ENCODE measurements at places on chromosomes 16 and 17.

- DNase-seq = no peak
Observed at GRCh38 chr17:4038076-4038475, 73.8 kb upstream of the ATP2A3 start.

- DNase-seq = no peak
Observed at GRCh38 chr17:33154869-33155455, 138.1 kb downstream of the ASIC2 start.

DNA sequence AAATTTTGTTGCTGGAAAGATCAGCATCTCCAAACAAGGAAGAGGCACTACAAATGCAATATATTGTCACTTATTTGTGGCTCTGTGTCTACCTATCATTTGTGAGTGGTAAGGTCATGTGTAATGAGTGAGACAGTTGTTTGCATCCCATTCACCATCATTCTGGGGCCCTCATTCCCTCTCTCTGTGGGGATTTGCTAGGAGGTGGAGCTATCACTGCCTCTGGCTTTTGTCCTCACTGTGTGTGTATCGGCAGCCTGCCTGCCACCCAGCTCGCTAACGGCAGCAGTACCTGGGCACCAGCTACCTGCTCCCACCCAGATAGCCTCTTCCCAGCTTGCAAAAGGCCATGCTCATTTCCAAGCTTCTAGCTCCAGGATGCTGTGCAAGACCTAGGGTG lies 379.2 kb upstream of the ZFHX3 start:
- no peak for DNase-seq

- no peak for DNase-seq
Observed at GRCh38 chr16:58717994-58718393, 16.1 kb downstream of the GOT2 start.

DNA sequence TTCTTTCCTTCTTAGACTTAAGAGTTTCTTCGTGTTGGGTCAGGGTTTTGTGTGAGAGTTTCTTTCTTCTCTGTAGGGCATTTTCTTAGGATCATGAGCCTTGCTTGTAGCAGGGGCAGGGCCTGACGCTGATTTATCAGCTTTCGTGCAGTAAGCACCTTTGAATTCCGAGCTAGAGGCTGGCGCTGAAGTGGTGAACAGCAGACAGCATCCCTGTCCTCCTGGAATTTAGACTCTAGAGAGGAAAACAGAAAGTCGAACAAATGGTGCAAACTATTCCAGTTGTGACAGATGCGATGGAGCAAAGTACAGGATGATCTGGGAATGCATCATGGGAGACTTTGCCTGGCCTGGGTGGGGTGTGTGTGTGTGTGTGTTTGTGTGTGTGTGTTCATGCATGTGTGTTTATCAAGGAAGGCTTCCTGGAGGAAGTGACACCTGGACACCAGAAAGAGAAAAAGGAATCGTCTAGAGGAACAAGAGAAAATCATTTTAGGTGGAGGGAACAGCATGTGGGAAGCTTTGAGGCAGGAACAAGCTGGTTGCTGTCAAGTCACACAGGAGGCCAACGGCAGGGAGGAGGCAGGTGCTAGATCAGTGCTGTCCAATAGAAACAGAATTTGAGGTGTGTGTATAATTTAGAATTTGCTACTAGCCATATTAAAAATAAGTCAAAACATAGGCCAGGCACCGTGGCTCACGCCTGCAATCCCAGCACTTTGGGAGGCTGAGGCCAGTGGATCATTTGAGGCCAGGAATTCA lies 60.2 kb downstream of the WWP2 start:
- DNase-seq = no peak

- no peak for DNase-seq
Observed at GRCh38 chr16:2471653-2472487, 773 bp downstream of the NTN3 start.

All from GM18507 (cell line).